ENCODE measurements at places on chromosomes 6 and 20.

DNA sequence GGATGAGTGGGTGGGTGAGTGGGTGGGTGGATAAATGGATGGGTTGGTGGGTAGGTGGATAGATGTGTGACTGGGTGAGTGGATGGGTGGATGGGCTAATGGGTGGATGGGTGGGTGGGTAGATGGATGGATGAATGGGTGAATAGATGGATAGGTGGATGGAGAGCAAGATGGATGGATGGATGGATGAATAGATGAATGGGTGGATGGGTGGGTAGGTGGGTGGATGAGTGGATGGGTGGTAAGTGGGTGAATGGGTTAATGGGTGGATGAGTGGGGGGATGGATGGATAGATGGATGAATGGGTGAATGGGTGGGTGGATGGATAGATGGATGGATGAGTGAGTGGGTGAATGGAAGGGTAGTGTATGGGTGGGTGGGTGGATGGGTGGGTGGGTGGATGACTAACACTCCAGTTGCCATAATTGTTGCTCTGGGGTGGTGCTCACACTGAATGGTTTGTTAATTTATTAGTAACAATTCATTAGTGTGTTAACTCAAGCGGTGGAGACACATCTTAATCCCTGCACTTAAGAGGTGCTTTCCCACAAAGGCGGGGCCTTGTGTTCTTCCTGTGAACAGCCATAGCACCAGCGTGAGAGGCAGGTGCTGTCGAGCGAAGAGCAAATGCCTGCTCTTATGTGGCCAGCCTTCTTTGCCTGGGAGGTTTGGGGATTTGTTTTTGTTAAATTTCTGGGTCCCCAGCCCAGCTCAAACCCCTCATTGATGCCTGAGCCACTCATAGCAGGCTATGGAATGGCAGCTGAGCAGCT is 4.9 kb upstream of the APCDD1L start:
- DNase-seq: no peak

DNA sequence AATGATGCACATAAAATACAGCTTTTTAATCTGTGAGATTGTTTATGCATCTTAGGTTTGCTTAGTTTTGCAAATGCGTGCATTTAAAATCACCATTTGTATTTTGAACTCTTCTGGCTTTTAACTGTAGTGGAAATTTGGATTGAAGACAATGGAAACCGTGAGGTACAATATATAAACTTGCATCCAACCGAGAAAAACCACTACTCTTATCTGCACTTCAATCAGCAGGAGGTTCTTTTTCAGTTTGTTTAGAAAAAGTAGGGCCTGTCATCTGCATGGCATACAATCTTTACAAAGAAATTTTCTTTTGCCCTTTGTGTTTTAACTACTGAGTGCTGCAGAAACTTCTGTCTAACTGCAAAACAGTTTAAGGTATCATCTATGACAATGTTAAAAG is 132.8 kb downstream of the LAMA2 start:
- DNase-seq: no peak

DNA sequence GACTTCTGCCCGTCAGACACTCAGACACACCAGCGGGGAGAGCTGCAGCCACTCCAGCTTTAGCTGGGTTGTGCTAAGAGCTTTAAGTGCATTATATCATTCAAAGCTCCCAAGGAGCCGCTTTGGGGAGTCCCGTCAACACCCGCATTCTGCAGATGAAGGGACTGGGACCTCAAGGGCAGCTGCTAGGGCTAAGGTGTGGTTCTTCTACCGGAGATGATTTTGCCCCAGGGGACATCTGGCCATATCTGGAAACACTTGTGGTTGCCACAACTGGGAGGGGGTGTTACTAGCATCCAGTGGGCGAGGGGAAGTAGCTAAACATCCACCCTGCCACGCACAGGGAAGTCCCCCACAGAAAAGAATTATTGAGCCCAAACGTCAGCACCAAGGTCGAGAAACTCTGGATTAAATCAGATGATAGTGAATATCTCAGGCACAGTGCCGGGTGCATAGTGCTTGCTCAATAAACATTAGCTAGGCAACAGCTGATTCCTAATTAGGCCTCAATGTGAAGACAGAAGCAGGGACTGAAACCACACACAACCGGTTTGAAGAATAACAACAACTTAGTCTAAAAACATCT is 29.6 kb downstream of the PMEPA1 start:
- DNase-seq: no peak

DNA sequence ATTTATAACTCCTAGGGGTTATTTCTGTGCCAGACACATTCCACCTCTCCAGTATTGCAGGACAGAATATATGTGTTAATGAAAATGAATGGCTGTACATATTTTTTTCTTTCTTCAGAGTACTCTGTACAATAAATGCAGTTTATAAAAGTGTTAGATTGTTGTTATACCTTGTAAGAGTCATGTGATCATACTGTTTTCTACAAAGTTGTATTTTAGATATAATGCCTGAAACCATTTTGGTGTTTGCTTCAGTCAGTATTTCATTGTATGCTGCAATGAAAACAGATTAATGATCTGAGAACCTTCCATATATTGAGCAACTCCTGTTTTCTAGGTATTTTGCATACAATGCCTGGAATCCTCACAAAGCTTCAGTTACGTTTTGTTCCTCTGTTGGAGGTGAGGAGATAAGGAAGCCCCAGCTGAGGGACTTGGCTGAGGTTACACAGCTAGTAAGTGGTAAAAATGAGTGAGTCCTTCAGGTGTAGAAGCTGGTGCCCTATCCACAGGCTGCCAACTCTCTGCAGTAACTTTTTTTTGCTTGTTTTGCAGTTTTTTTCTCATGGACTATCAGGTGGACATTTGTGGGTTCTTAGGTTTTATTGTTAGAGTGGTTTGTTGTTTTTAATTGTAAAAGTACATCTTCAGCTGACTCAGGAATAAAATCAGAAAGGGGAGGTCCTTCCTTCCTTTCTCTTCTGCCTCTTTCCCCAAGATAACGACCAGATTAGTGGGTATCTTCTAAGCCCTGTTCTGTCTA is 11.6 kb downstream of the PDCD2 start:
- DNase-seq: no peak

DNA sequence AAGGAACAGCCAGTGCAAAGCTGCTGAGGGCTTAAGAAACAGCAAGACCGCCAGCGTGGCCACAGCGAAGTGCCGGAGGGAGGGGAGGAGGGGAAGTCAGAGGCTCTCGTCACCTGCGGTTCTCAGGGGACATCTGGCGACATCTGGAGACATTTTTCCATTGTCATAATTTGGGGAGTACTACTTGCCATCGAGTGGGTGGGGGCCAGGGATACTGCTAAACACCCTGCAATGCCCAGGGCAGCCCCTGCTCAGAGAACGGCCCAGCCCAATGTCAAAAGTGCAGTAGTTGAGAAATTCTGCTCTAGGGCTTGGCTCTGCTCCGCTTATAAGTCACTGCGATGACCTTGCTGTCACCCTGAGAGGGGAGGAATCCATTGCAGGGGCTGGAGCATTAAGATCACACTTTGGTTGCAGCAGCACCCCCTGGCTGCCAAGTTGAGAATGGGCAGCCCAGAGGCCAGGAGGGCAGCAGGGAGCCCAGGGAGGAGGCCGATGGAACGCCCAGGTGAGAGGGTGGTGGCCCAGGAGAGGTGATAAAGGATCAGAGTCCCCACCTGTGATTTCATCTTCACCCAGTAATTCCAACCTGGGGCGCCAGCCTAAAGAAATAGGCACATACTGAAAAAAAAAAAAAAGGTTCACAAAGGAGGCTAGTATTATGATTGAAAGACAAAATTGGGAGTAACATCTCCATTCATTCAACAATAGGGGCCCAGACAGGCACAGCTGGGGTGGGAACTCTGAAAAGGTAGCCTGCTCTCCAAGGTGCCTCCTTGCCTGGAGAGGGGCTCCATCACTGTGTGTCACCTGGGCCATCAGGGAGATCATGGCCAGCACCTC is 218.2 kb downstream of the BMP7 start:
- peak; percentile 20 for DNase-seq

- no peak for DNase-seq
These were observed 42.8 kb downstream of the HEBP2 start for GRCh38 chr6:138446821-138447220.

- DNase-seq: no peak
These were observed 24.5 kb upstream of the HLA-A start for GRCh38 chr6:29917857-29918256.

DNA sequence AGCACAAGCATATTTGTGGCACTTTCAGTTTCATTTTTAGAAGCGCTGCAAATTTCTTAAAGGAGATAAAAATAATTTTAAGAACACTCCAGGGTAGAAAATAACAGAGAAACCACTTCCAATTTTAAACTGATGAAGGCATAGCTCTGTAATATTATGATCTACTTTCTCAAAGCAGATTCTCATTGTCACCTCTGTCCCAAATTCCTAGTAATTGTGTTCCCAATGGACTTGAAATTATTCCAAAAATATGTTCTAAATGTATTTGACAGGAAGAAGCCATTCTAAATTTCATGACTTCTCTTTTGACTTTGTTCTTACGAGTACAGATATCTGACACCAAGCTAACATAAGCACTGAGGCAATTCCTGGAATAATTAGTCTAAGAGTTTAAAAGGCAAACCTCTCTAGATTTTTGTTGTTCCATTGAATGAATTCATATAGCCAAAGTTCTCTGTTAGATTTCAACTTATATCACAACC is 140.2 kb upstream of the CARMIL1 start:
- DNase-seq: no peak

GRCh38 chr20:34458631-34459030 is 57.6 kb upstream of the DYNLRB1 start:
- DNase-seq: no peak

- no peak for DNase-seq
These were observed 14.3 kb upstream of the CDH22 start for GRCh38 chr20:46322641-46323040.

DNA sequence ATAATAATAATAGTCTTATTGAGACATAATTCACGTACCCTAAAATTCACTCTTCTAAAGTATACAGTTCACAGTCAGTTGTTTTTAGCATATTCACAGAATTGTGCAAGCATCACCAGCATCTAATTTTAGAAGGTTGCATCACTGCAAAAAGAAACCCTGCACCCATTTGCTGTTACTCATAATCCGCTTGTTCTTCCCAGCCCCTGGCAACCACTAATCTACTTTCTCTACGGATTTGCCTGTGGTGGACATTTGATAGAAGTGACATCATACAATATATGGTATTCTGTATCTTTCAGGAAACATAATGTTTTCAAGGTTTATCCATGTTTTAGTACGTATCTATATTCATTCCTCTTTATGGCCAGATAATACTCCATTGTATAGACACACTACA is 41.5 kb upstream of the FAM184A start:
- no peak for DNase-seq

- DNase-seq: no peak
These were observed 23.7 kb downstream of the SULF2 start for GRCh38 chr20:47761482-47762047.

GRCh38 chr6:35388772-35389352 is 46.5 kb downstream of the PPARD start:
- no peak for DNase-seq

- DNase-seq: no peak
These were observed 53.3 kb downstream of the CHMP4B start for GRCh38 chr20:33864324-33864963.

GRCh38 chr6:43795421-43795820 is 25.4 kb downstream of the VEGFA start:
- no peak for DNase-seq

GRCh38 chr6:44935693-44936300 is 392.3 kb upstream of the RUNX2 start:
- no peak for DNase-seq

GRCh38 chr6:8193541-8193940 is 91.2 kb upstream of the EEF1E1 start:
- no peak for DNase-seq

- no peak for DNase-seq
These were observed 7.1 kb downstream of the MRPS10 start for GRCh38 chr6:42210551-42210950.

- no peak for DNase-seq
These were observed 24.6 kb downstream of the RIPOR2 start for GRCh38 chr6:24910961-24911725.

- DNase-seq: no peak
These were observed 372.9 kb downstream of the DOK5 start for GRCh38 chr20:54848262-54848661.

DNA sequence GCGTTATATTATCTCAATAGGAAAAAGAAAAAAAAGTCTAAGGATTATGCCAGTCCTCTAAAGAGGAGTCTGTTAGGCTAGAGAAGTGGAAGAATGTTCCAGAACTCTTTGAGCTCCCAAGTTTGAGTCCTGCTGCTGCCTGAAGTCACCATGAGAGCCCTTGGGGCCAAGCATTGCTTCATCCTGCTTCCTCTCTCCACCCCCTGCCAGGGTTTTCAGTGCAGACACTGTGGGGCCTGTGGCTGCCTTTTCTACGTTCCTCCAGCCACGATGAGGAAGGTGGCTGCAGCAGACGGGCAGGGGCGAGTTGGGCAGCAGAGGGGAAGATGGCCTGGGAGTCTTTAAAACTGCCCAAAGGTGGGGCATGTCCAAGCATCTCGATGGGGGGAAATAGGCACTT is 214.4 kb upstream of the KCNG1 start:
- no peak for DNase-seq

GRCh38 chr6:49966334-49966733 is 2.4 kb upstream of the DEFB114 start:
- no peak for DNase-seq

- DNase-seq: no peak
These were observed 508.1 kb upstream of the ID4 start for GRCh38 chr6:19329078-19329477.

GRCh38 chr6:61887423-61887822 is 398.6 kb downstream of the KHDRBS2 start:
- DNase-seq: no peak

DNA sequence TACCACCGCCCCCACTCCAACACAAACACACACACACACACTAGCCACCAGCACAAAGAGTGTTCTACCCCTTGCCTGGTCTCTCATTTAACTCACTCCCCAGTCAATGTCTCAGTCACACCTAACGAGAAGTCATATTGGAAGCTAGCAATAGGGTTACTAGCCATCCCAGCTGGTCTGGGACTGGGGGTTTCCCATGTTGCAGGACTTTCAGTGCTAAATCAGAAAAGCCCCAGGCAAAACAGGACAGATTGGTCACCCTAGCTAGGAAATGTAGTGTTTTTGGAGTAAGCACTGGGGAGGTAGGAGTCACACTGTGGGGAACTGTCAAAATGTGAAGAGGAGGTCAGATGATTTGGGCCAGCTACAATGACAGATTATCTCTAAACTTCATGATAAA is 158.1 kb downstream of the UNC5CL start:
- DNase-seq: no peak

GRCh38 chr6:42086046-42087035 is 36.0 kb downstream of the TAF8 start:
- DNase-seq: no peak

GRCh38 chr6:42236682-42237473 is 19.2 kb upstream of the MRPS10 start:
- no peak for DNase-seq

GRCh38 chr6:105382496-105382895 is 20.4 kb downstream of the PREP start:
- no peak for DNase-seq

DNA sequence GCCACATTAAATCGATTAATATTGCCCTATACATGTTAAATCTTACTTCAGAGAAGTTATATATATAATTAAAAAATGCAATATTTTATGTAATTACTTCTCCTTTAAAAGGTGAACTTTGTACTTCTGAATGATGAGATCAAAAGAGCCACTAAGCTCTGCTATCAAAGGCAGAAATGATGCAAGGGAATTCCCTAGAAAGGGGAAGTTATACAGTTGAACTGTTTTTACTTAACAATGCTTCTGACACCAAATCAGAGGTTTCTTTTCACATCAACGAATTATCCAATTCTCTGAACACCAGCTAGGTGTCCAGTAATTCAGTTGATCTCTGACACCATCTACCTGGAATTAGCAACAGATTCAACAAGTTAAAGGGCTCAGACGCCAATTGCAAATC is 319.9 kb upstream of the TSHZ2 start:
- DNase-seq: no peak

Data from NCI-H460 (cell line).